Thymus (tissue), 14 donors: ENCODE measurements at places on chromosomes 4 and X.
A peak's percentile ranks its signal among the peaks of the same experiment; 100 is the strongest.

DNA sequence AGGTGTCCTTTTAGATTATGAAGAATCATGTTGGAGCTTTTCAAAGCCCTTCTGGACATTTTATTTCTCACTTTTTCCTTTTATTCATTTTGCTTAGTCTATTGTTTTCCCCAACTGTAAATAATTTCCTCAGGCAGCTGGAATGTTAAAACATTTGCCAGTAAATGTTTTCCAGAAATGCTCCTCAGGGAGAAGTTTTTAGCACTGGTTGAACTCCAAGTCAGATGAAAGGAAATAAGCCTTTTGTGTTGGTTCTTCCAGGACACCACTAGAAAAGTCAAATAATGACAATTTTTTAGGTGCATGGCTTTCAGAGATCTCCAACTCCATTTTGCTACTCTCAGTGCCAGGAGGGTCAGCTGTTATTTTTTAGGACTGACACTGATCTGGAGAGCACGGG lies 127.9 kb downstream of the IL13RA2 start:
- no peak for DNase-seq

DNA sequence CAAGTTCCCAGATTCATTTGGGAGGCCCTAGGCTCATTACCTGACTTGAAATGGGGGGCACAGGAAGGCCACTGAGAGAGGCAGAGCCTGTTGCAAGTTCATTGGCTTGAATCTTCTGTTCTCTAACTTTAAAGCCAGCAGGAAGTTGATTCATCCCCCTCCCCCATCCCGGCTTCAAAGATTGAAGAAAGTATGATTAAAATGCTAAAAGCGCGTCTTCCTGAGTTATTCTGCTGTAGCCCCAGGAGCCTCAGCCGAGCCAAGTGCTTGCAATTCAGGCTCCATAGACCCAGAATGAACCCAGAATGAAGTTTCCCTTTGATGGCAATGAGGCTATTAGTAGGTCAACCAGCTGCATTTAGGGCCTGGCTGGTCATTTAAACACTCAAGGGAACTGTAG lies 14.7 kb downstream of the CHST7 start:
- DNase-seq, result peak; percentile 32

GRCh38 chr4:170008371-170008770 lies 17.8 kb downstream of the MFAP3L start:
- no peak for DNase-seq

- DNase-seq, result no peak
These were observed 17.8 kb downstream of the PLCXD1 start for GRCh38 chrX:298993-299392.

- no peak for DNase-seq
These were observed 10.3 kb downstream of the CENPI start for GRCh38 chrX:101108284-101108683.

- DNase-seq, result peak; percentile 75
These were observed 182.7 kb downstream of the KDR start for GRCh38 chr4:54942721-54943120.

- no peak for DNase-seq
These were observed 169.0 kb upstream of the MBNL3 start for GRCh38 chrX:132657876-132658275.

DNA sequence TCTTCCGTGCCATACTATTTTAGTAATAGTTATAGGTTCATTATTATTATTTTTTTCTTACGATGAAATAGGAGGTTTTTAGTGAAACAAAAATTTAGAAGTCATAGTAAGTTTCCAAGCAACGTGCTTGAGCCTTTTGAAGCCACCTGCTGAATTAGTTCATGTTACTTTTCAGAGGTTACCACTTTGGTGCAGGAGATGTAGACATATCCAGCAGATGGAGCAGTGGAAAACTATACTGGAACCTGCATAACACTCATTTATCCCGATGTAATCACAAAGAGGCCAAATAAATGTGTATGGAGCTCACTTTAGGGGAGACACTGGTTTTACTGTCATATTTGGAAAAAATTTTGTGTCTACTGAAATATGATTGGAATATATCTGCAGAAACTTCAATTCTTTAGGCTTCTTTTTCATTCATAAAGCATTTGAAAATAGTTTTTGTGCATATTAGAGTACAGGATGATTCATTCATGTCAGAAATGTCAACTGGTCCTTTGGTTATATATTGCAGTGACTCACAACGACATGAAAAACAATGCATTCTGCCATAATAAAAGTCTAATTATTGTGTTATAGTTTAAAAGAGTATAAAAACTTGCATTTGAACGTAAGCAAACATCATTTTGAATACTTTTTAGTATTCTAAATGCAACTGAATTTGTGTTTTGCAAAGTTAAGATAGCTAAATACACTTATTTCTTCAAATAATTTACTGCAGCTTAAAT lies 2182.9 kb upstream of the TENM3 start:
- no peak for DNase-seq

DNA sequence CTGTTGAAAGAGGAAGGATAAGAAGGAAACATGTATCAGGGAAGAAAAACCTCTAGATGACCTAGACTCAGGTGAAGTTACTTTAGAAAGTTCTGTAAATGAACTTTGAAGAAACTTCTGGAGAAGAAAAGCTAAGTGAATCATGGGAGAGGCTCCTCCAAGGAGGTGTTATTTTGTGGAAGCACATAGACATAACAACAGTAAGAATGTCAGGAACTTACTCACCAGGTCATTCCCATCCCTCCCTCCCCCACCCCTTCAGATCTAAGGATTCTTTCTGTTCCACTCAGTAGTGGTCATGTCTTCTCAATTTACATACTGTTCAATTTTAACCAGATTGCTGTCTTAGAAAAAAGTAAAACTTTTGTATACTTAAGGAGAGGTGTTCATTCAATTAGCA lies 310.5 kb upstream of the DDX53 start:
- DNase-seq, result no peak

- DNase-seq, result no peak
These were observed 73.3 kb downstream of the PRPS1 start for GRCh38 chrX:107701493-107702121.

- DNase-seq, result no peak
These were observed 1.2 kb downstream of the TLR6 start for GRCh38 chr4:38855466-38855865.

DNA sequence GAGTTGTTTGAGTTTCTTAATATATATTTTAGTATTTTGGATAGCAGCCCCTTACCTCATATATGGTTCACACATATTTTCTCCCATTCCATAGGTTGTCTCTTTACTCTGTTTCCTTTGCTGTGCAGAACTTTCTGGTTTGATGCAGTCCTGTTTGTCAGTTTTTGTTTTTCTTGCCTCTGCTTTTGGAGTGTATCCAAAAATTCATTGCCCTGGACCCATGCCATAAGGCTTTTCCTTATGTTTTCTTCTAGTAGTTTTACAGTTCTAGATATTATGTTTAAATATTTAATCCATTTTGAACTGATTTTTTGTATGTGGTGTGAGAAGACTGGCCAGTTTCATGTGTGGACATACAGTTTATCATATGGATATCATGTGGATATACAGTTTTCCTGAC lies 58.5 kb upstream of the NUDT6 start:
- no peak for DNase-seq

- DNase-seq, result no peak
These were observed at the start of gene NHS for GRCh38 chrX:17374619-17375366. Gene NHS (plus strand): TSS chrX:17375200. CDS start chrX:17375758, 558 bp downstream.

- no peak for DNase-seq
These were observed 93.3 kb downstream of the TIGD2 start for GRCh38 chr4:89204624-89205023.

DNA sequence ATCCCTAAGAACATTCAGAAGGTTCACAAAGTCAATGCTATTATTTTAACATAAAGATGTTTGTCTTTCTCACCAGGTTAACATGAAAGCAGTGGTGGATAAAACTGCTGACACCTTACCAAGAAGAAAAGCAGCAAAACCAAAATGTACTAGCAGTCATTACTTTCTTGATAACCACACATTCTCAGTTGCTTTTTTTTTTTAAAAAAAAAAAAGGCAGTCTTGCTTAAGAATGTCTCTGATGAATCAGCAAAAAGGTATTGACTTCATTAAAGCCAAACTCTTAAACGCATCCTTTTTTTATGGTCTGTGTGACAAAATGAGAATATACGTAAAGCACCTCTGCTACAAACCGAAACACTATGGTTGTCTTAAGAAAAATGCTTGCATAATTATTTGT lies 31.9 kb downstream of the CDKL2 start:
- no peak for DNase-seq

GRCh38 chr4:82753238-82753637 lies 45.4 kb downstream of the SCD5 start:
- DNase-seq, result no peak

DNA sequence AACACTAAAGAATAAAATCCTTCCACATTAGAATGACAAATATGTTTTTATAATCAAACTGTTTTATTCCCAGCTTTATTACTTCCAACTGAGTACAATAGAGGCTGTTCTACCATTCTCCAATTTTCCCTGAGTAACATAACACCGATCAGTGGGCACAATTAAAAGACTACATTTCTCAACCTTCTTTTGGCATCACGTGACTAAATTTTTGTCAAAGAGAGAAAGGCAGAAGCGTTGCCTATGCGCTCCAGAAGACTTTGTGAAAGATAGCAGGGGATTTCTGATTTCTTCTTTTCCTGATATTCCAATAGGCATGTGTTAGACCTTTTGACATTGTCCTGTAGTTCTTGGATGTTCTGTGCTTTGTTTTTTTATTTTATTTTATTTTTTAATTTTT lies 1705.6 kb upstream of the PCDH7 start:
- no peak for DNase-seq

GRCh38 chrX:19707246-19707871 lies 180.0 kb downstream of the SH3KBP1 start:
- DNase-seq, result no peak

DNA sequence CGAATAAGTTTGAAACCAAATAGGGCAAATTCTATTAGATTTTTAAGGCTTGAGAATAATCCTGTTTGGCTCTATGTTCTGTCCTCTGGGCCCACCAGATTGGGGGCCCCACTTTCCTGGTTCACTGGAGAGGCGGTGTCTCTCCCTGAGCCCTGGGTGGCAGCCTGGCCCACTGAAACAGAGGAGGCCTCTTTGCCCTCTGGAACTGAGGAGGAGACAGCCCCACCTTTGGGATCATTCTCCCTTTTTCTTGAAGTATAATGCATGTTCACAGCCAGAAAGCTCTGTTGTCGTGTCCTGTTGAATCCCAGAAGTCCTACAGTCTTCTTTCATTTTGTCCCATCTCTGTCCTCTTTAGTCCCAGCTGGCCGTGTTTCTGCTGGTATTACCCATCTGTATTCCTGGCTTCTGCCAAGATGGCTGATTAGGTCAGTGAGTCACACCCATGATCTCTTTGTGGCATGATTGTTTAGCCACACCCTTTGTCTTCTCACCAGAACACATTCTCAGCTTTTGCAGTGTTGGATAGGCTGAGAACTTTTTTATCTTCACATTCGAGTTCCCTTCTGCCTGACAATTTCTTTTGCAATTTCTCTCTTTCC lies 8.1 kb upstream of the TBC1D25 start:
- no peak for DNase-seq

DNA sequence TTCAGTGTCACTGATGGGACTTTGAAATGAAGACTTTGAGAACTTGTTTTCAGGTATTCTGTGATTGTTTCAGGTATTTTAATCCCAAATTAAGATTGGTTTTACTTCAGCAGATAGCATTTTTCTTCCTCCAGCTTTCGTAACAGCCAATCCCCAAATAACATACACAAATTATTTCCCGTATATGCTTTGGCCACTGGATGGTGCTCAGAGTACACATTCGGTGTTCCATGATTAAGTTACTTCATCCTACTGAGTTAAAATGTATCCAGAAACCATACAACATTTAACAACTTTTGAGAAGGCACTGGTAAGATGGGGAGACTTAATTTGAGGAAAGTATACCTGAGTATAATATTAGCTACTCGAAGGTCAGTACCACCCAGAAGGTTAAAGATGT lies 233.4 kb upstream of the FAM47A start:
- no peak for DNase-seq

DNA sequence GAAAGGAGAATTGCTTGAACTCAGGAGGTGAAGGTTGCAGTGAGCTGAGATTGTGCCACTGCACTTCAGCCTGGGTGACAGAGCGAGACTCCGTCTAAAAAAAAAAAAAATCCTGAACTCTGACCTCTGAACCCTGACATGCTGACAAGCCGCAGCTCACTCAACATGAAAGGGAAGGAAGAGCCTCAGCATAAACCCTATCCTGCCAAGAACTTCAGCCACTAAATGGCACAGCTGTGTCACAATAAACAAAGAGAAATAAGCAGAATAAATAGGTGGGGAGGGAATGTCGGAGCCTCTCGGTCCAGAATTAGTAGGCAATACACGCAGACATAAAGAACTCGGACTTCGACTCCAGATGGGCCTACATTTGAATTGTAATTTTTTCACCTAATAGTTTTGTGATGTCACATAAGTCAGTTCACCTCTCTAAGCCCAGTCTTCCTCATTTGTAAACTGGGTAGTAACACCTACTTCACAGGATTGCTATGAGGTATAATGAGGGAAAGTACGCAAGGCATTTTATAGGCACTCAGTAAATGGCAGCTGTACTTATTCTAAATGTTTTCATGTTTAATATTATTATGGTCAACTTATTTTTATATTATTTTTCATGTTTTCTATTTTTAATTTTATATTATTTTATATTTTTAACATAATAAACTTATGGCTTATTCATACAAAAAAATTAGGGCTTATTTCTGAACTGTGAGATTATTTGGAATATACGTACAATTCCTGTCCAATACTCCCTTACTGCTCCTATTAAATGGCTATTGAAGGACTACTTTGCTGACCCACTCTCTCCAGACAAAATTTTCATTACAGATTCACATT lies 243.4 kb downstream of the SCFD2 start:
- DNase-seq, result no peak

- no peak for DNase-seq
These were observed 112.2 kb downstream of the SNCA start for GRCh38 chr4:89724716-89725115.

- DNase-seq, result no peak
These were observed 19.7 kb upstream of the CXCL6 start for GRCh38 chr4:73816814-73817213.

DNA sequence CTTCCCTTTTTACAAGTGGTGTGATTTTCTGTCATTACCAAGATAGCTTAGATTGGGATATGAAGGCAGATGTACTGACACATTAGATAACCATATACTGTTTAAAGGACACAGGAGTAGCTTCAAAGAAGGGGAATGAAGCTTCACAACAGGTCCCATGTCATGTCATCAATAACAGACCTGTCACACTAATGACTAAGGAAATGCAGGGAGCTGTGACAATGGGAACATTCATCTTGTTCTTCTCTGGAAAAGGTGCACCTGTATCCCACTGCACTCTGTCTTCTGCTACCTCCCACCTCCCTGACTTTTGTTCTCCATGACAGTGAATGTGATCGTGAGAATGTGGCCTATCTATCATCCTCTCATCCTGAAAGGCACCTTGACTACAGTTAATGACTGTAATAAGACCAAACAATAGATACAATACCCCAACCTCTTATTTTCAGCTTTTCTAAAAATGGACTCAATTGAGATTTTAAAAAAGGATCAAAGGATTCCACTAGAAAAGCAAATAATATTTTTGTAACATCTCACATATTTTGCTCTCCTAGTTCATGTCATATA lies 472.5 kb downstream of the STPG2 start:
- no peak for DNase-seq
